Posterior cingulate gyrus (tissue), 11 donors: ENCODE measurements at places on chromosomes 11 and 22.

- no peak for DNase-seq
These were observed 312.8 kb upstream of the C11orf87 start for GRCh38 chr11:109109150-109109549.

GRCh38 chr11:8355416-8355742 lies 91.7 kb upstream of the LMO1 start:
- DNase-seq, result no peak

- no peak for DNase-seq
These were observed 13.9 kb upstream of the SHANK2 start for GRCh38 chr11:71266114-71266833.

DNA sequence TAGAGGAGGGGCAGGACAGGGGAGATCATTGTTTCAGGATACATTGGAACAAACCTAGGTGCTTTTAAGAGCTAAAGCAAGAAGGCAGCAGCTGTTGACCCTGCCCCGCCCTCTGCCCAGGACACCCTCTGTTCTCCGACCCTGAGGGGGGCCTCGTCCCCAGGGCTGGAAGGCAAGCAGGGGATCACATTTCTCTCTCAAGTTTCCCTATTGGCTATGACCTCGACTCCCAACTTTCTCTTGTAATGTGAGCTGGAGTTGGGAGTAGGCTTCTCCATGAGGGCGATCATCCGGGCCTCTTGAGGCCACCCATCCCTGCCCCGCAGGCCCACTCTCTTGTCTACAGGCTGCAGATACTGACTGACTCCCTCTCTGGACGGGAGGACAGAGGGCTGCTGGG lies 37.7 kb downstream of the DSCAML1 start:
- DNase-seq, result no peak

- DNase-seq, result no peak
These were observed 10.7 kb downstream of the MAML2 start for GRCh38 chr11:96332126-96332771.

DNA sequence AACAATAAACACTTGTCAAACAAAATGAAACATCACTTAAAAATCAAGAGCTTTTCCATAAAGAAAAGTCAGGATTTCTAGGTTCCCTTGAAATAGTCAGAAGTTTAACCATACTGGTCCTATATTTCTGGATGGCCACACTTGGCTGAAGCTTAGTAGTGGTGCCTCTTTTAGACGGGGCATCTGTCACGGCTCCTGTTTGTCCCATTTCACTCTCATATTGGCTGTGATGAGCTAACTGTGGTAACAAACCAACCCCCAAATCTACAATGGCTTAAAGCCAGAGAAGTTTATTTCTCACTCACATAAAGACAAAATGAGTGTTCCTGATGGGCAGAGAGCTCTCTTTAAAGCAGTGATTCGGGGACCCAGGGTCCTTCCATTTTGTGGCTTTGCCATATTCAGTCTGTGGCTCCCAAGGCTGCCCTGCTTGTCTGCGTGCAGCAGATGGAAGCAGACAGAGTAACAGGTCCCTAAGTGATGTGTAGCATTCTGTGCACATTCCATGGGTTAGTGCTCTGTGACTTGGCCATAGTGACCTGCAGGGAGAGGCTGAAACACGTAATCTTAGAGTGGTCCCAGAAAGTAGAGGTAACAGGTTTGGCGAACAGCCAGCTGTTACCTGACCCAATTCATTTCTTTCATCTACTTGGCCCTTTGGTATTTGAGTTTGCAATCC lies 137.4 kb downstream of the HIPK3 start:
- DNase-seq, result no peak

DNA sequence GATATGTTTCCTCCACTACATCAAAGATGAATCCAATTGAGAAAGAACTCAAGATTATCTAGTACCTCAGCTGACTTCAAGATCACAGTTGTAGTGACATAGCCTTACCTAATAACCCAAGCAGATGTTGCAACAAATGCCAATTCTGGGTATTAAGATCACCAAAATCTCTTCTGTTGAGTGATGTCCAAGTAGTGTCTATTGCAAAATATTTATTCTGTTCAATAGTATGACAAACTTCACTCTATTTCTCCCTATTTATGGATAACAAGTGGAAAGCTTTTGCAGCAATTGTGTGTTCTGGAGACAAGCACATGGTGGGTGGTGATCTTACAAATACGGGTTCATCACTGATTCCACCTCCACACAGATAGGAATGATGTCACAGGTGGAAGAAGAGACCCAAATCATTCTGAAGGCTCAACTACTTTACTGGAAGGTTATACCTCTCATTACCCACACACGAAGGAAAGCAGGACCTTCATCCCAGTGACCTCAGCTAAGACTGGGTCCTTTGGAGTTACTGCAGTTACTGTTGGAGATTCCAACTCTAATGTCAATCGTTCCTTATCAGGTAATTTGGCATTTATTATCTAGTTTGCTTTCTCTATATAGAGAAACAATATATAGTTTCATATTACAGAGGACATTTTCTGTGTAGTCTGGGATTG lies 72.0 kb downstream of the CD44 start:
- no peak for DNase-seq

- DNase-seq, result no peak
These were observed 243.4 kb upstream of the POU2AF2 start for GRCh38 chr11:111001986-111002611.

DNA sequence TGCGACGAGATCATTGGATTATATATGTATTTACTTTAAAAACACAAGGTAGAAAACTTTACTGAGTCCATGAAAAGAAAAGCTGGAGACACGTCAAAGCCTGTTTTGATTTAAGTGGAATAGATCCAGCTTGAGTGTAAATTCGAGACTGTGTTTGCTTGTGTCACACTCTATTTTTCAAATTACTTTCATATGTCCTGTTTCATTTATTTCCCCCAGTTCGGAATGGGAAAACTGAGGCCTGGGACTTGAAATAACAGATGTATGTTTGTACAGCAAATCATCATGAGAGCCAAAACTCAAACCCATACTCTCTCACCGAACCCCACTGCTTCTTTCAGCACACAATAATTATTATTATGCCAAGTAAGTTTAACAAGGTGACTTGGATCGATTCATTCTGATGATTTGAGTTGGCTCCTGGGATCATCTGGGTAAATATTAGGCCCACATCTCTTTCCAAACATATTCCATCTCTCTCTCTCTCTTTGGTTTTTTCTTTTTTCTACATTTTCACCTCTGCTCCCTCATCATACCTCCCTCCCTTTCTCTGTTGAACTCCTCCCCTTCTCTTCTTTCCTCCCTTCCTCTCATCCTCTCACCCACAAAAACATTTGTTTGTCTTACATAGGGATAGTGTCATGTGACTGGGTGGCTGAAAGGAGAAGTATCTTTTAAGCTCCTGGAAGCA lies 21.2 kb downstream of the FZD4 start:
- DNase-seq, result no peak

DNA sequence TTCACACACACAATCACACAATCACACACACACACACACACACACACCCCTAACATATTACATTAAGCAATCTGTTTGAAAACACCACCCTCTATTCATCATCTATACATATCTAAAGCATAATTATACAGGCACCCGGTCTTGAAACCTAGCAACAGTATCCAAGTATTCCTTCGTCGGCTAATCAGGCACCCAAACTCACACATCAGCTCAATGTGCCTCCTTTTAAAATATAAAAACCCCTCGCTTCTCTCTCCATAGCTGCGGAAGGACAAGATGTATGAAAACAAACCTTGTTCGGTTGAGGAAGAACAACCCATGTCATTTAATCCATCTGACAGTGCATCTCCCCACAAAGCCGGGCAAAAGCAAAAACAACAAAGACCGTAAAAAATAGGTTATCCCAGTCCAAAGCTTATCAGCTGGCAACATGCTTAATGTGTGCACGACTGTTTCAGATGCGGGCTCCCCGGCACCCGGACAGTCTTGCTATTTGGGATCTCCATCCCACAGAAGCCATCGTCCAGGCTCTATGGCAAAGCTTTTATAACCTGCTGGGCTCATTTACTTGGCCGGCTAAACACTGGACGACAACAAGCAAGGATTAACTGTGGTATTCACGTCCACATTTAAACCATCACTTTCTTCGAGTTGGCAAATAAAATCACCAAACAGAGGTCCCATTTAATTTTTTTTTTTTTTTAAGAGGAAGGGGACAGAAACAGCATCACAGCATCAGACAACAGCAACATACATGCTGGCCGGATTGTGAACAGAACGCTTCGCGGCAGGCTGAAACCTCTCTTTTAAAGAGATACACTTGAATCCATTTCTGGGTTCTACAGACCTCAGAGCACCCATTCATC lies 365.5 kb downstream of the SHANK2 start:
- no peak for DNase-seq

DNA sequence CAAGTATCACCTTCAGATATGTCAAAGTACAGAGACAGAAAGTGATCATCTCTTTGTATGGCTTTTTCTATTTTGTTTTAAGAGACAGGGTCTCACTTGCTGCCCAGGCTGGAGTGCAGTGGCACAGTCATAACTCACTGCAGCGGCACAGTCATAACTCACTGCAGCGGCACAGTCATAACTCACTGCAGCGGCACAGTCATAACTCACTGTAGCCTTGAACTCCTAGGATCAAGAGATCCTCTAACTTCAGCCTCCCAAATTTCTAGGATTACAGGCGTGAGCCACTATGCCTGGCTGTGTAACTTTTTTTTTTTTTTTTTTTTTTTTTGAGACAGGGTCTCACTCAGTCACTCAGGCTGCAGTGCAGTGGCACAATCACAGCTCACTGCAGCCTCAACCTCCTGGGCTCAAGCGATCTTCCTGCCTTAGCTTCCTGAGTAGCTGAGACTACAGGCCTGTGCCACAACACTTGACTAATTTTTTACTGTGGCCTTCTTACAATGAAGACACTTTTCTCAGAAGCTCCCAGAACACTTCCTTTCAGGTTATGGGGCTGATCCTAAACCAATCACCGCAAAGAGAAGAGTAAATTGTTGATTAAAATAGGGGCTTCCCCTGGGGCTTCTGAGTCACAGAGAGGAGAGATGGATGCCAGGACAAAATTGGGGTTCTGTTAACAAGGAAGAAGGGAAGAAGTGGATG lies 9.0 kb upstream of the HIKESHI start:
- no peak for DNase-seq

GRCh38 chr11:120352405-120352804 lies 16.2 kb downstream of the ARHGEF12 start:
- DNase-seq, result no peak

DNA sequence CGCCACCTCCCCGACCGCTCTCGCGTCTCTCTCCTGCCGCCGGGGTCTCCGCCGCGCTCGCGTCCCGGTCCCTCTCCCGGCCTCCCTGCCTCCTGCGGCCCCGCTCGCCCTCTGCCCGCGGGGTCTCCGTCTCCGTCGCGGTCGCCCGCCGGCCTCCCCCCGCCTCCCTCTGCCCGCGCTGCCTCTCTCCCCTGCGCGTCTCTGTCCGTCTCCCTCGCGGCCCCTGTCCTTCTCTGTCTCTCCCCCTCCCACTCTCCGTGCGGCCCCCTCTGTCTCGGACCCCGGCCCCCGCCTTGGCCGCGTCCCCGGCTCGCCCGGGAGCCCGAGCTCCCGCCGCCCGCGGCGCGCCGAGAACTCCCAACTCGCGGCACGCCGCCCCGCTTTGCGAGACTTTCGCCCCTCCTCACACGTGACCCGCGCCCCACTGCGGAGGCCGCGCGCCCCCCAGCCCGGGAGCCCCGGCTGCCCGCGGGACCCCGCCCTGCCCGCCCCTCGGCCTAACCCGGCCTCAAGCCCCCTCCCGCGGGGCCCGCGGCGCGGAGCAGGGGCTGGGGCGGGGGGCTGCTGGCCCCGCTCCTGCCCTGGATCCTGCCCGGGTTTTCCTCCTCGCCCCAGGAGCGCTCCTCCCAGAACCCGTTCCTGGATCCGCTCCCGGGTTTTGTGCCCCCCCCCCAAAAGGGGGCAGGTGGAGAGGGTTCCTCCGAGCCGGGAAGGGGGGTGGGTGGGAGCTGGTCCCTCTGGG lies 702 bp upstream of the KCNJ4 start:
- peak; percentile 85 for DNase-seq

DNA sequence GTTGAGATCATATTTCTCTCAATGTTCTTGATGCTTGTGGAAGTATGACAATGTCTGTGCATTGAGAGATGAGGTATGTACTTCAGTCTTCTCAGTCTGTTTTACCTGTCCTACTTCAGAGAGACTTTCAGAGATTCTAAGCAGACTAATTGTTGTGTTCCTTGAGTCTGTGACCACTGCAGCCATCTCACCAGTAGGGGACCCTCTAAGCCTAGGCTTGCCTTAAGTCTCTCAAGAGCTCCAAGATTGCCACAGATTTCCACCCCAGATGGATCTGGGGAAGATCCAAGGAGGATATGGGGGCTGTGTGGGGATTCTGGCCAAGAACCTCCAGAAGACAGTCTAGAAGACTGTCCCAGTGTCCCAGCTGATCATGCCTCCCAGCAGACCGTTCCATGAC lies 179.9 kb upstream of the PLET1 start:
- DNase-seq, result no peak

DNA sequence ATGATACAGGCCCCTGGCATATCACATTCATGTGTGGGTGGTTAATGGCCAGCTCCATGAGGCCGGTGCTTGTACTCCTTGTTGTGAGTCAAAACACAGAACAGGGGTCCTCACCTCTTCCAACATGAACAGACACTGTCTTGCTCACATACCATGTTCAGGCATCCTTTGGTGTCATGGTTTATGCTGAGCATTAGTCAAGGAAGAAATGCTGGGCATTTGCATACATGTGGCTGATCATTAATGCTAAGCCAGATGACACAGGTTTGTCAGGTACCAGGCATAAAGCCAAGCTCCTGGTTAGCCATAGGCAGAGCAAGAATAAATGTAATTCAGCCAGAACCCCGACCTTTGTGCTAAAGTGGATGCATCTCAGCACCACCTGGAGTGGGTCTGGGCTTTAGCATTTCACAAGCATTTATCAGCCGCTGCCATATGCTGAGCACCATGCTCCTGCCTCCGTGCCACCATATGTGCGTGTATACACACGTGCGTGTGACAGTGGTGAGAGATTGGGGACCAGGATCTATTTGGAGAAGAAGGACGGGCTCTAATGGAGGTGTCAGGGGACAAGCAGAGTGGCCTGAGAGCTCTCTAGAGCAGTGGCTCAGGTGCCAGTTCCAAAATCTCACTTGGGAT lies 55.0 kb downstream of the MICAL2 start:
- no peak for DNase-seq

DNA sequence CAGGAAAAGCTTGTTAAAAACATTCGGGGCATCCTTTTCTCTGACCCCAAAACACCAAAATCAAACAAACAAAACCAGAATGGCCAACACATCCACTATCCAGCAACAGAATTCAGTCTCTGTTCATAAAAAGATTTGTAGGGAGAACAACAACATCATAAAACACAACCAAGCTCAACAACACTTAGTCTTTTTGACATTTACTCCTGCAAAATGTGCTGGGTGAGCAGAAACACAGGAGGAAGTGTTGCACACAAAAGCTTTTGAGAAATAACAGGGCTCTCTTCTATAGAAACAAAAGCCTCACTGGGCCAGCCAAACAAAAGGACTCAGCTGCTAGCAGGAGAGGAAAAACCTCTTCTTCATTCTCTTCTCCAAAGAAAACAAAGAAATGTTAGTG lies 736.0 kb upstream of the CCDC90B start:
- DNase-seq, result no peak

GRCh38 chr11:119839476-119840133 lies 110.6 kb upstream of the NECTIN1 start:
- DNase-seq, result no peak
